ENCODE measurements at places on chromosomes 16 and 17.

GRCh38 chr16:68291227-68291626, 19.5 kb downstream of the SLC7A6OS start:
- DNase-seq = no peak

DNA sequence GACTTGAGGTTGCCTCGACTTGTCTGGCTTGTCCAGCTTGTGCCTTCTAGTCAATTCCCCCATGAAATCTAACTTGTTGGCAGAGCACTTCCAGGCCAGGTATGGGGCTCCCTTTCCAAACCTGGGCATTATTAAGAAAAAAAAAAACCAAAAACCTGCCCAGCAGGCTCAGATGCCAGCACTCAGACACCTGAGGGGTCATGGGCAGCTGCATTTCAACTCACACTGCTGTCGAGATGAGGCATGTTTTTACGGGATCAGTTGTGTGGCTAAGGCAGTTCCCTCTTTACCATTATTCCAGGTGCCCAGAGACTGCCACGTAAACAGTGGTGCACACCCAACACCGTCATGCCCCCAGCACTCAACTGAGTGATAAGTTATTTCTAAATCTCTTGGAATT, 17.8 kb downstream of the TMEM11 start:
- no peak for DNase-seq

- DNase-seq = no peak
Measured at GRCh38 chr17:30248786-30249185, 13.3 kb upstream of the SLC6A4 start.

DNA sequence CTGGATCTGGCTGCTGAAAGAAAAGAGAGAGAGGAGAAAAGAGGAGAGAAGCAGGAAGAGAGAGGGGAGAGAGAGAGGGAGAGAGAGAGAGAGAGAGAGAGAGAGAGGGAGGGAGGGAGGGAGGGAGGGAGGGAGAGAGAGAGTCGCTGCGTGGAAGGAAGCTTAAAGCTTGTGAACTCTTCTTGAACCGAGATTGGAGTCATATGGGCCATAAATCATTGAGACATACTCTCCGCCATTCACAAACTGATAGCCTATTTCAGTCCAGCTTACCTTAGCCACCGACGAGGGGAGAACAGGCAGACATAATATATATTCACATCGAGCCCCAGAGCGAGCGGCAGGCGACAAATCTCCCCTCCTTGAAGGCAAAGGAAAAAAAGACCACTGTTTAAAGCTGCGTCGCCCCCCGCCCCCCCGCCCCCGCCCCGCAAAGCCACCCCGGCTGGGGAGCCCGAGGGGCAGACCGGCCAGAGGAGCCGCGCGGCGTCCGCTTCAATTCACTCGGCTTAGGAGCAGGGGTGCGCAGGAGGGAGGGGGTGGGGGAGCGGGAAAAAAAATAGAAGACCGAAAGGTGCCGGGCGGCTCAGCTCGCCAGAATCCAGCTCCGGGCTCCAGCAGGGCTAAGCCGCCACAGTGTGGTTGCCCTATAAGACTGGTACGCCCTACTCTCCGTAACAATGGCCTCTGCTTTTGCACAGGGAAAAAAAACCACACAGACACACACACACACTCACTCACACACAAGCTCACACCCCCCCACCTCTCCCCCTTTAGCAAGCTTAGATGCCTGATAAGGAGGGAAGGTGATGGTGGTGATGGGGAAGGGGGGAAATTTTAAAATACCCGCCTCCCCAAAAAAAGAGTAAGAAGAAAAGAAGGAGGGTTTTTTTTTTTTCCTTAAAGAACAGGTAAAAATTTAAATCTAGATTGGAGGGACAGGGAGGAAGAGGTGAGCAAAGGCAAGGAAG, 10.6 kb upstream of the HOXB2 start:
- no peak for DNase-seq

GRCh38 chr17:46154151-46154816, 38.9 kb downstream of the KANSL1 start:
- peak; percentile 50 for DNase-seq
